ENCODE measurements at places on chromosomes 1 and 21.

GRCh38 chr1:8423269-8423691 is 105.4 kb downstream of the SLC45A1 start:
- peak; percentile 22 for DNase-seq

- DNase-seq = no peak
These were observed 524.8 kb downstream of the PTPRC start for GRCh38 chr1:199163670-199164069.

DNA sequence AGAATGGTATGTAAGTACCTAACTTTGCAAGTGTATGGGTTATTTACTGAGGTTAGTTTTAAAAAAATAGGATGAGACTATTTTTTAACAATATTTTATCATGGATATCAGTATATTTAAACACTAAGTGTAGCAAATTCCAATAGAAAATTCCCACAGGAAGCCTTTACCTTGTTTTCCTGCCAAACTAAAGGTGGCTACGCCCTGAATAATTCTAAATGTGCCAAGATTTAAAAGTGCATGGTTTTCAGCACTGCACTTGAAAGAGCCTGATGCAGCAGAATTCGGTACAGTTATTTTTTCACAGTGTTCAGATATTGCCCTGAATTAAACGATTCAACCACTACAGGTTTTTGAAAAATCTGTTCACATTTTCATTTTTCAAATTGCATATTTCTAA is 1622.8 kb upstream of the B3GALT2 start:
- DNase-seq = no peak

GRCh38 chr21:25626757-25627156 is 12.3 kb upstream of the JAM2 start:
- DNase-seq = no peak

DNA sequence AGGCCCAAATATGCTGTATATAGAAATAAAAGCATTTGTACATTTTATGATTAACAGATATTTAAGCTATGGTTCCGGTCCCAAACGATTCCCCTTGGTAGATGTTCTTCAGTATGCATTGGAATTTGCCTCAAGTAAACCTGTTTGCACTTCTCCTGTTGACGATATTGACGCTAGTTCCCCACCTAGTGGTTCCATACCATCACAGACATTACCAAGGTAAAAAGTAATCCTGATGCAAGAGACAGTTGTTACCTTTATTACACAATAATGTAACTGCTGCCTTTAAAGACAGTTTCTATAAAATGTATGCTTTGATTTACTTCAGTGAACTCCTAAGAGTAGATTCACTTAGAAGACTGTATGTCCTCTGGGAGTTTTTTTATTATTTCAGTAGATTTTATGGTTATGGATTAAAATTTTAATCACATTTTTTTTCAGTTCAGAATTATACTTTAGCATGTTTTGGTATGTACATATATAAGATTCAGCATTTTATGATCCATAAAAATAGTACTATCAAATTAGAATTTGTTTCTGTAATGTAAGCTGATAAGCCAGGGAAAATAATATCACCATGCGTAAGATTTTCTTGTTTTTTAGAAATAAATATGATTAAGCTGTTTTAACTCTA is 96.5 kb downstream of the USP25 start:
- DNase-seq = no peak

GRCh38 chr21:27246741-27247140 is 279.9 kb upstream of the ADAMTS5 start:
- no peak for DNase-seq

GRCh38 chr21:25589887-25590286 is 17.4 kb downstream of the MRPL39 start:
- no peak for DNase-seq
